ENCODE measurements at places on chromosomes 2 and 18. TPM values are rescaled to one million over a fixed set of nuclear protein-coding genes. Genes with fewer than 3 reads are reported as not detected.

Gene LIMS3
- not detected for total RNA-seq

DNA sequence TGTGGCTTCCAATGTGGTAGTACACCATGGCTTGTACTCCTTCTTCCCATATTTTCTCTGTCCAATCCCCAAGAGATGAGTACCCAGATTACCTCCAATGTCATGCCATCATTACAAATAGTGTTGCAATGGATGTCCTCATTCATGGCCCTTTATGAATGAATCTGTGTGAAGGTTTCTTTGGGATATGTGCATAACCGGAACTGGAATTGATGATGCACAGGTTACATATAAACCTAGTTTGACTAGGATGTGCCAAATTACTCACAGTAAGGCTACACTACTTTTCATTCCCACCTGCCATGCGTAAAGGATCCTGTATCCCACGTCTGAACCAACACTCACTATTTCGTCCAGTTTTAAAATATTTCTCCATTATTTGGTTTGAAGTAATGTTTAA, 173.9 kb upstream of the CXCR4 start:
- no peak overlapping the region for H3K4me3 ChIP-seq
- H3K27me3 ChIP-seq: no peaks in the 10 kb centered on the region
- no peak overlapping the region for H3K27ac ChIP-seq
- H3K36me3 ChIP-seq: no peaks in the 10 kb centered on the region

Gene IGFBP2
- total RNA-seq: not detected

DNA sequence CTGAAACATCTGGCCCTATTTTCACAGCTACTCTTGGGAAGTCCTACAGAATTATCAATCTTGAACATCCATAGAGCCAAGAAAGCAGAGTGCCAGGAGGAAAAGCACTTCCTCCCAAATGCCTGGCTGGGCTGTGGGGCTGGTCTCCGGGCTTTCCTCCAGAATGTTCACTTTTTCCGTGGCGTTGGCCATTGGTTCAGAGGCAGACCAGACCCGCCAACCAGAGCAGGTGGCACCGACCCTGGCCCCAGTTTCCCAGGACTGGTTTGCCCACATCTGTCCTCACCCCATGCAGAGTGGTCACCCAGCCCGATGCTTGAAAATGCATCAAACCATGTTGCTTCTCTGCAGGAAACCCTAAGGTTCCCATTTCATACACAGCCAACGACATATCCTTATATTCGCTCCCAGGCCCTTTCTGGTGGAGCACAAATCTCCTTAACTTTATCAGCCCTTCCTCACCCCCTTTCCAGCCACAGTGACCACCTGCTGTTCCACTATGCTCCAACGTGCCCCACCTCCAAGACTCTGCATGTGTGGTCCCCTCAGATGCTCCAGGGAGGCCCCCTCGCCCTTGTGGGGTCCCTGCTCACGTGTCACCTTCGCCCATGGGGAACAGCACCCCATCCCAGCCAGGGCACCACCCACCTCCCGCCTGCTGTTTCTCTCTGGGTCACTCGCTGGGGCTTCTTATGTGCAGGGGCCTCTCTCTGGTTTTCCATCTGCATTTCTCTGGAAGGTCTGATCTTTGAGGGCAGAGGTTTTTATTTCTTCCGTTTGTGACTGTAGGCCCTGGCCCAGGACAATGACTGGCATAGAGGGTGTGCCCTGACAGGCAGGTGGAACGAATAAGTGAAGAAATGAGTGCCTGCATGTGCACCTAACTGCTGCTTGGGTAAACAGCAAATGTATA, 92.9 kb downstream of the PXDN start:
- H3K4me1 ChIP-seq: peaks cover 4% of the 10 kb centered on the region
- H3K27ac ChIP-seq: no peak overlapping the region
- no peaks in the 10 kb centered on the region for H3K36me3 ChIP-seq
- no peak for DNase-seq
- no peaks in the 10 kb centered on the region for H3K27me3 ChIP-seq

Gene LOXHD1
- total RNA-seq: 0.08 TPM

DNA sequence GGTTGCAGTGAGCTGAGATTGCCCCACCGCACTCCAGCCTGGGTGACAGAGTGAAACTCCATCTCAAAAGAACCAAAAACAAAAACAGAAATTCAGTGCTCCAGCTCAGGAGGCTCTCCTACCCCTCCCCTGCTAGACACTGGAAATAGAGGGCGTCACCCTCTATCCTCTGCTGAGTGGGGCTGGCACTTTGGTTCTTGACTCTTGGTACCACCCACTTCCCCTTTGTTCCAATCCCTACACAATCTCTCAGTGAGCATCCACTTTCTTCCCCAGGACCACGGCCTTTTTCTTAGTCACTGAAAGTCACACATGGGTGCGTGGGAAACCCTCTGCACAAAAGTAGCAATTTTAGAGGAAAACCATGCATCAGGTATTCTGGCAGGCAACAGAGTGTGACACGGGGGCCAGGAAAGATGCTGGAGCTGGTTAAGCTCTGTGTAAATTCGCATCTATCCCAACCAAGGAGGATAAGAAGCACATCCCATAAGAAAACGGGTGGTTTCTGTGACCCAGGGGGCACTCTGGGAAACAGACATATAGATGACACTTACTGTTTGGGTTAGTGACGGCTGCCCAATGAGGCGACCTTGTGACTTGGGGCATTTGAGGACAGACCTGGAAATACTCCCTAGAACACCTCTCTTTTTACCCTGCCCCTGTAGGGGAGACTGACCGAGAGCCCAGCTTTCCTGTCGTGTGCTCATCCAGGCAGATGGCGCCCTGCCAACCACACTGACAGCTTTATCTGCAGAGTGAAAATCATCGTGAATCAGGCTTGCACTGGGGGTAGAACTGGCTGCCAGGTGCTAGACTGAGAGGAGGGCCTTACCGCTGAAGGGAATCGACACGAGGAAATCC, 7.7 kb downstream of the HJURP start:
- no peak overlapping the region for H3K27ac ChIP-seq
- no peak overlapping the region for H3K4me3 ChIP-seq
- no peak for DNase-seq
- no peaks in the 10 kb centered on the region for H3K27me3 ChIP-seq
- no peaks in the 10 kb centered on the region for H3K36me3 ChIP-seq
- H3K4me1 ChIP-seq: no peaks in the 10 kb centered on the region

GRCh38 chr2:29423061-29423666, 307.9 kb downstream of the CLIP4 start:
- peaks cover 24% of the 10 kb centered on the region for H3K27me3 ChIP-seq
- no peak for DNase-seq
- no peaks in the 10 kb centered on the region for H3K4me1 ChIP-seq

Gene PHLPP1
- total RNA-seq: 8.0 TPM

DNA sequence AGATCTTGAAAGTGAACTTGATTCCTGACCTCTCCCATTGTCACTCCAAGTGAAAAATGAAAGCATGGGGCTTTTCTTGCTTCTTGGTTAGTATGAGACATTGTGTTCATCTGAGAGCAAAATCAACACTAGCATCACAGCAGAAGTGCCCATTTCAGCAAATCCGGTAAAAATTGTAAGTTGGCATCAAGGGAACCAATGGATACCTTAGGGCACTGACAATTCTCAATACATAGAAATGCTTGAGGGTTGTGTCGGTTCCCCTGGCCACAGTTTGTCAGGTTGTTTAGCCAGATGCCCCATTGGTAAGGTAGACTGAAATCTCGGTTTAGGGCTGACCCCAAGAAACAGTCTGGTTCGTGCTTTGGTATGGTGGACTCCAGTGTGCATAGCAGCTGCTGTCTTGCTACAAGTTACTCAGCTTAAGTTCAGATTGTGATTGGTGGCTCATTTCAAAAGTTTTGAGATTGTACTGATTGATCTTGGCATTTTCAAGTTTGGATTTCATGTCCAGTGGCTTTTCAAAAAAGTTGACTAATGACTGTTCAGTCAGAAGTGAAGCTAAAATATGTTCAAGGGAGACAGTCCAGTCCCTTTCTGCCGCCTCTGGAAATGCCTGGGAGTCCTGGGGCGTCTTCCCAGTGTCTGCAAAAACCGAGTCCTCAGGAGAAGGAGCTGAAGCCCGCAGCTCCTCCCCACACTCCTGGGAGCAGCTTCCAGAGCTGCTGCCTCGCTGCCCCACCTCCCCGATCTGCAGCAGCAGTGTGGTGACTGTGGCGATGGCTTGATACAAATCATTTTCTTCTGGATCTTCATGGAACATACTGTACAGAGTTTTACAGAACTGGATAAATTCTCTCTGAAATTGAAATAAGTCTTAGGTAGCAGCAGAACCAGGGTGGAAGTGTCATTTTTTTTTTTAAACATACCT, 5.6 kb downstream of the RPL31 start:
- H3K36me3 ChIP-seq: peaks cover 3% of the 10 kb centered on the region
- H3K4me3 ChIP-seq: no peak overlapping the region
- no peak for DNase-seq
- H3K27me3 ChIP-seq: no peaks in the 10 kb centered on the region

Gene SERPINB12
- not detected for total RNA-seq

DNA sequence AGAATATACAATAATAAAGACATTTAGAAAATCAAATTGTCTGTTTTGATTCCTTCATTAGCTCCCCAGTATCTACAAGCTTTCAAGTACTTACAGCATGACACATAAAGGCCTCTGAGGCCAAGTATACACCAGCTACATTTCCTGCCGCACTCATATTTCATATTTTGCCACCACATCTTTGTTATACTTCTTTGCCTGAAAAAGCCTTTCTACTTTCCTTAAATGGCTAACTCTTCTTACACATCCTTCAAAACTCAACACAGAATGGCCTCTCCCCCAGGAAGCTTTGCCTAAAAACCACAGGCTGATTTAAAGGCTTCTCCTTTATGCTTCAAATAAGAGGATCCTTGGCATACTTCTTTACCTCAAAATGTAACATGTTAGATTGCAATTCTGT, 4.5 kb downstream of the STK17B start:
- no peak for DNase-seq
- peaks cover 39% of the 10 kb centered on the region for H3K36me3 ChIP-seq
- peak overlapping the region; percentile 94 for H3K4me3 ChIP-seq
- peaks cover 48% of the 10 kb centered on the region for H3K4me1 ChIP-seq
- no peaks in the 10 kb centered on the region for H3K27me3 ChIP-seq

- peak overlapping the region; percentile 84 for H3K4me3 ChIP-seq
- peak; percentile 61 for DNase-seq
- H3K27me3 ChIP-seq: no peaks in the 10 kb centered on the region
- peaks cover 31% of the 10 kb centered on the region for H3K36me3 ChIP-seq
- peak overlapping the region; percentile 85 for H3K27ac ChIP-seq
- H3K4me1 ChIP-seq: peaks cover 49% of the 10 kb centered on the region
Observed at GRCh38 chr18:79988071-79988450, 302 bp downstream of the TXNL4A start.

DNA sequence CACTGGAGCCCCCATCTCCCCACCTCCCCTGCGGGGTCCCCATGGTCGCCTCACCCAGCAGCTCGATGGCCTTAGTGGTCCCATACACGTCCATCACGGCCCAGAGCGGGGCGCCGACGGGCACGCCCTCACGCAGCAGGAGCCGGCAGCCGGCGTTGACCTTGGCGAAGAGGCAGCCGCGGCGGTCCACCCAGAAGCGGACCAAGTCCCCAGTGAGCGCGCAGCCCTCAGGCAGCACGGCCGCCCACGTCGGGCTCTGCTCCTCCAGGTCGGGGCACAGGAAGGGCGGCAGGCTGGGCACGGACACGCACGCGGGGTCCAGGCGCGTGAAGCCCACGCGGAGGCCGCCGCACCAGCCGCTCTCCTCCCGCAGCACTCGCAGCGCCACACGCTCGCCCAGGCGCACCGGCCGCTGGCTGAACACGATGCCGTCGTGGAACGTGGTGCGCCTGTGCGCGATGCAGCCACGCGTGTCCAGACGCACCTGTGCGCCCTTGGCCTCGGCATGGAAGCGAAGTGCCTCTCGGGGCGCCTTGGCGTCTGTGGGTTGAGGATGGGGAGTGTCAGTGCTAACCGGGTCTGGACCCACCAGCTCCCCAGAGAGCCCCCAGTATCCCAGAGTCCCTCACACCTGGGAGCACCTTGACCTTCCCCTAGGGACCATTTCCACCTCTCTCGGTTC, 4.6 kb downstream of the NEURL3 start:
- DNase-seq: no peak
- no peaks in the 10 kb centered on the region for H3K27me3 ChIP-seq
- H3K36me3 ChIP-seq: no peaks in the 10 kb centered on the region
- H3K4me1 ChIP-seq: peaks cover 4% of the 10 kb centered on the region

DNA sequence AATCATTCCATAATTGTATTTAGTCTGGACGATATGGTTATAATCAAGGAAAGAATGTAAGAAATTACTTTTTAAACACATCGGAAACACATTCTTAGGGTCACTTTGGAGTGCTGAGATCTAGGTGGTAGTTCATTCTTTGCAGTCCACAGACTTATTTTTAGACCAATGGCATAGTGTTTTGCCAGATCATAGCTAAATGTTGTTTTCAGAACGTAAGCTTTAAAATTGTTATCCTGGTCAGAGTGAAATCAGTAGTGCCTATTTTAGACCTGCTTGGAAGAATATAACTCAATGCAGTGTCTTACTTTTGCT, 4.3 kb downstream of the MYL12A start:
- peaks cover 72% of the 10 kb centered on the region for H3K4me1 ChIP-seq
- no peaks in the 10 kb centered on the region for H3K27me3 ChIP-seq
- H3K36me3 ChIP-seq: peaks cover 50% of the 10 kb centered on the region

GRCh38 chr18:13191779-13192178, 26.8 kb upstream of the LDLRAD4 start:
- H3K4me3 ChIP-seq: no peak overlapping the region
- DNase-seq: no peak
- no peaks in the 10 kb centered on the region for H3K4me1 ChIP-seq

Gene POTEC
- total RNA-seq: not detected

DNA sequence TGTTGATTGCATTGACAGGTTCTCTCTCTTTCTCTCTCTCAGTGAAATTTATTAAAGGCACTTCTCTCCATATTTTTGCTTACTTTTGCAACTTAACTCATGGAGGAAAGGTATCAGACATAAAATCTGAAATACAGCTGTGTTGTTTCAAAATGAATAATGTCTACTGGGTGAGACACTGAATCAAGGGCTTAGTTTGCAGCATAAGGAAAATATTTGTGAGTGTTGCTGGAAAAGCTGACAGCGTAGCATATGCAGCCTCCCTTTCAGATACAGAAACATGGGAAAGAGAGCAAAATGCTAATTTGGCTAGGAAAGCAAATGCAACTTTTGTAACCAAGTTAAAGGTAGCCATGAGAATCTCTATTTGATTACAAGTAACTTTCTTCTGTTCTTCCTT, 81.5 kb upstream of the COL3A1 start:
- DNase-seq: no peak
- H3K4me1 ChIP-seq: no peaks in the 10 kb centered on the region
- no peak overlapping the region for H3K27ac ChIP-seq
- no peak overlapping the region for H3K4me3 ChIP-seq
- no peaks in the 10 kb centered on the region for H3K36me3 ChIP-seq

DNA sequence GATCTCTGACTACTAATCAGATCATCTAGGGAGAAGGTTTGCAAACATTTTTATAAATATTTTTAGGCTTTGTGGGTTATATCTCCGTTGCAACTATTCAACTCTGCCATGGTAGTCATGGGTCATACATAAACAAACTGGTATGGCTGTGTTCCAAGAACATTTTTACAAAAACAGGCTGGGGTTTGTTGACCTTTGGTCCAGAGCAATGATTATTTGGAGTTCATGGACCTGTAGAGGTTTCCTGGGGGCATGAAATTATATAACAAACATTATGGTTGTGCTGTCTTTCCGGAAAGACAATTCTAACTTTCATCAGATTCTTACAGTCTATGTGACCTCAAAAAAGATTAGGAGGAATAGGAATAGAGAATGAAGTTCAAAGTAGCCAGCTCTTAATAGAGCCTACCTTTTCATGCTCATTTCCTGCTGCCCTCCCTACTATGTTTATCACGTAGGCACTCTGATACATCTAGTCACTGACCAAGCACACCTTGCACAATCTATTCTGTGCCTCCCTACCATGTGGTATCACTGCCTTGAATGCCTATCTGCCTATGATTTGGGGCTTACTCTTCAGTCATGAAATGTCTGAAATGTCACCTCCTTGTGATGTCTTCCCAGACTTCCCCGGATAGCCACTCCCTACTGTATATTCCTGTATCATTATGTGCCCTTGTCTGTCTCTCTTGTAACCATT, 102.4 kb upstream of the SCN1A start:
- no peaks in the 10 kb centered on the region for H3K36me3 ChIP-seq
- no peaks in the 10 kb centered on the region for H3K4me1 ChIP-seq
- no peak overlapping the region for H3K27ac ChIP-seq
- no peak for DNase-seq
